Naive thymus-derived CD8-positive, alpha-beta T cell (primary cell): ENCODE measurements at places on chromosomes 7 and 10.

DNA sequence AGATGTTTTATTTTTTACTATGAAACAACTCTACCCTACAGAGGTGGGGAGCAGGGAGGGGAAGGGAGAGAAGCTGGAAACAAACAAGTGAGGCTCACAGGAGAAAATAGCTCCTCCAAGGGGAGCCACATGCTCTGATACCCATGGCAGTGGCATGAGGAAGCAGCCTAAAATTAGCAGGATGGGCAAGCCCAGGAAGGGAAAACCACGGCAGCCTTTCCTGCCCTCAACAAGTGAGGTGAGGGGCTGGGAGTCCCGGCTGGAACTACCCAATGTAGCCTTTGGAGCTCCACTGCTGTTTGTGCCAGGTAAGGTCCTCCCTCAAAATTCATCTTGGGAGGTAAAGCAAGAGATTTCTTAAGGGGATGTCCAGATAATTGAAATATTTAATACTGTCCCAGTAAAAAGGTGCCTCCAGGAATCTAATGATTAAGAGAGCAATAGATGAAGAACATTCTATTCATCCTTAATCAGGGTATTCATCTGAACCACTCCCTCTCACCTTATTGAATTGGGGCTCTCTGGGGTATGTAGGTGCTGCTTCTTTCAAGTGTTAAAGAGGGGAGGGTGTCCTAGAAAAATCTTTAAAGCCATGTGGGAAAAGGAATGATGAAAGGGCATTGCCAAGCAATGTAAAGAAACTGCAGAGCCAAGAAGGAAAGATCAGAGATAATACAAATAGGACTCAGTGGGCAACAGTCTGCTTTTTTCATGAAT is 12.8 kb upstream of the HERC4 start:
- H3K27ac ChIP-seq: no peak overlapping the region
- H3K4me3 ChIP-seq: no peak overlapping the region
- peaks cover 6% of the 10 kb centered on the region for H3K27me3 ChIP-seq

- no peaks in the 10 kb centered on the region for H3K4me1 ChIP-seq
- DNase-seq: no peak
- H3K27ac ChIP-seq: no peak overlapping the region
- no peaks in the 10 kb centered on the region for H3K36me3 ChIP-seq
- no peak overlapping the region for H3K4me3 ChIP-seq
These were observed 712.0 kb downstream of the INHBA start for GRCh38 chr7:40990841-40991240.

GRCh38 chr10:99708428-99709012 is 23.4 kb downstream of the COX15 start:
- no peak overlapping the region for H3K27ac ChIP-seq
- no peak for DNase-seq
- no peaks in the 10 kb centered on the region for H3K4me1 ChIP-seq
- no peaks in the 10 kb centered on the region for H3K27me3 ChIP-seq

DNA sequence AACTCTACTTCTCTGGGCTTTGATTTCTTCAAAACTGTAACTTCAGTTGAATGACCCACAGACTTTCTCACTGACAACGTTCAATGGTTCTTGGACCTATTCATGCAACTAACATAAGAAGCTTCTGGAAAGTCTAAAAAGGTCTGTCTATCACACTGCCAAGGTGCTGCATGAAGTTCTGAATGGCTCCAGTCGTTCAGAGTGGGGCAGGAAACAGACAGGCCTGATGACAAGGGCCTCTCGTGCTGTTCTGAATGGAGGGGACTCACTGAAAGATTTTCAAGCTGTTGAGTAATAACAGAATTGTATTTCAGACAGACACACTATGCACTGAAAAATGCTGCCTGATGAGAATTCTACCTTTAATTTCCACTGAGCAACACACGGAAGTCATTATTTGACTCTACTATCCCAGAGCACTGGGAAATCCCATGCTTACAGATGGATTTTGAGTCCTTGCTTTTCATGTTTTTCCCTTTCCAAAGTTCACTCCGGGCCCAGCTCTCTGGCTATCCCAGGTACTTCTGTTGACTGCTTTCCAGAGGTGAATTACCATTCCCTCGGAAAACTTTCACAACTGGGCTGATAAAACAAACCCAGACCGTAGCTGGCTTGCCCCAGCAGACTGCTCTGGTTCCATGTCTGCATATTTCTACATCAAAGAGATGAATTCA is 204.9 kb upstream of the FRMD4A start:
- no peaks in the 10 kb centered on the region for H3K27me3 ChIP-seq
- DNase-seq: no peak
- peak overlapping the region; percentile 85 for H3K27ac ChIP-seq
- no peak overlapping the region for H3K4me3 ChIP-seq
- H3K4me1 ChIP-seq: peaks cover 92% of the 10 kb centered on the region
- peaks cover 87% of the 10 kb centered on the region for H3K36me3 ChIP-seq

DNA sequence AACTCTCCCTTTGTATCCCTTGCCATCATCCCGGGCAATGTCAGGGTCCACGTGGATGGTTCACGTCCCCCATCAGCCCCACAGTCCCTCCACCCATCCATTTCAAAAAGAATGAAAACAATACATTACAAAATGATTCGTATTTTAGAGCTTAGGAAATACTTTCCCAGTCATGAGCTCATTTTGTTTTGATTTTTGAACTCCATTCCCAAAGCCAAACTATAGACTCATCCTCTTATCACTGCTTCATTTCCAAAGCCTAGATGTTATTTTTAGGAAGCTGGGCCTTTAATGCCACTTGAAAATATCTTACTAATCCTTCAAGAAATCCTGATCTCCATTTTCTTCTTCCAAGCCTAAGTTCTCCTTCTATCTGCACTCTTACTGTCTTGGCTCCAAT is 72.1 kb downstream of the WNT2 start:
- no peak overlapping the region for H3K27ac ChIP-seq
- no peak for DNase-seq
- peaks cover 3% of the 10 kb centered on the region for H3K4me1 ChIP-seq
- H3K4me3 ChIP-seq: no peak overlapping the region
- H3K27me3 ChIP-seq: peaks cover 26% of the 10 kb centered on the region
- H3K36me3 ChIP-seq: no peaks in the 10 kb centered on the region

- no peak overlapping the region for H3K27ac ChIP-seq
- no peaks in the 10 kb centered on the region for H3K36me3 ChIP-seq
- no peak for DNase-seq
- peaks cover 34% of the 10 kb centered on the region for H3K27me3 ChIP-seq
- H3K4me3 ChIP-seq: no peak overlapping the region
These were observed 2.3 kb upstream of the CHN2 start for GRCh38 chr7:29192323-29192722.

DNA sequence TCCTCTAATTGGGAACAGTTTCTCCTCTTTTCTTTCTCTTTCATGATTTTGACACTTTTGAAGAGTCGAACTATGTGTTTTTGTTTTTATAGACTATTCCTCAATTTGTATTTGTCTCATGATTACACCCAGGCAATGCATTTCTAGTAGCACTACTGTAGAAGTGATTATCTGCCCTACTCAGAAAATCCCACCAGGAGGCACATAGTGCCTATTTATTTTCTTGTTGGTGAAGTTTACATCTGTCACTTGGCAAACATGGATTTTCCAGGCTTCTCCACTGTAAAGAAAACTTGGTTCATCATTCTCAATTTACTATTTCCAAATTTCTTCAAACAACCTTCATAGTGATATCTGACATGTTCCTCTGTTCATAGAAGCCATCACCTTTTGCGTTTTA is 893.9 kb downstream of the CCSER2 start:
- DNase-seq: no peak
- no peak overlapping the region for H3K4me3 ChIP-seq
- peaks cover 10% of the 10 kb centered on the region for H3K27me3 ChIP-seq

- DNase-seq: no peak
- no peak overlapping the region for H3K27ac ChIP-seq
- H3K4me1 ChIP-seq: no peaks in the 10 kb centered on the region
- H3K36me3 ChIP-seq: no peaks in the 10 kb centered on the region
These were observed 500.9 kb downstream of the ARL4A start for GRCh38 chr7:13188236-13188805.

- H3K4me1 ChIP-seq: peaks cover 4% of the 10 kb centered on the region
- H3K36me3 ChIP-seq: no peaks in the 10 kb centered on the region
- DNase-seq: no peak
- peaks cover 20% of the 10 kb centered on the region for H3K27me3 ChIP-seq
These were observed 76.0 kb downstream of the DIP2C start for GRCh38 chr10:613271-614138.

DNA sequence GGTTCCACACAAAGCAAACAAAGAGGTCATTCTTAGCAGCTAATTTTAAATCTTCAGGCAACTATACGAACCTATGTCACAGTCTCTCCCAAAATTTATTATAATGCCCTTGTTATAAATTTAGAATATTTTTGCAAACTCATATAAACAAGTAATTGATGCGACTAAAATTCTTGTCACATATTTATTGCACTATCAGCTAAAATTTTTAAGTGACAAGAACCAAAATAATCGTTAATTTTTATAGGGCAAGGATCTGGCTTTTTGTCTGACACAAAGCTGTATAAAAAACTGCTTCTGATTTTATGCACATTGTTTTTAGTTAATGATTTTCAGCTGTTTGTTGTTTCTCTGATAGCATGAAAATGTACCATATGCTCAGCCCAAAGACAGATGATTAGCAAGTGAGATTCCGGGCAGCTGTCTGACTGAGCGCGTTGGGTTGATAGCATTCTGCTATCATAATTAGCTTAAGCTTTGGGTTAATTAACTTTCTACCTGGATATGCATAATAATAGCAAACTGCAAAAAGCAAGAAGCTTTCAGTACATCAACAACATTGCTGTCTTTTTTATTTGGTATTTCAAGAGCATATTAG is 136.0 kb downstream of the MGMT start:
- no peak overlapping the region for H3K27ac ChIP-seq
- no peaks in the 10 kb centered on the region for H3K27me3 ChIP-seq
- no peak overlapping the region for H3K4me3 ChIP-seq

GRCh38 chr10:101066146-101066895 is 4.5 kb downstream of the KAZALD1 start:
- no peak overlapping the region for H3K27ac ChIP-seq
- H3K27me3 ChIP-seq: peaks cover 15% of the 10 kb centered on the region
- H3K4me1 ChIP-seq: peaks cover 42% of the 10 kb centered on the region

GRCh38 chr7:47525066-47525623 is 56.8 kb downstream of the TNS3 start:
- no peaks in the 10 kb centered on the region for H3K27me3 ChIP-seq
- no peak for DNase-seq
- no peak overlapping the region for H3K27ac ChIP-seq
- no peak overlapping the region for H3K4me3 ChIP-seq

DNA sequence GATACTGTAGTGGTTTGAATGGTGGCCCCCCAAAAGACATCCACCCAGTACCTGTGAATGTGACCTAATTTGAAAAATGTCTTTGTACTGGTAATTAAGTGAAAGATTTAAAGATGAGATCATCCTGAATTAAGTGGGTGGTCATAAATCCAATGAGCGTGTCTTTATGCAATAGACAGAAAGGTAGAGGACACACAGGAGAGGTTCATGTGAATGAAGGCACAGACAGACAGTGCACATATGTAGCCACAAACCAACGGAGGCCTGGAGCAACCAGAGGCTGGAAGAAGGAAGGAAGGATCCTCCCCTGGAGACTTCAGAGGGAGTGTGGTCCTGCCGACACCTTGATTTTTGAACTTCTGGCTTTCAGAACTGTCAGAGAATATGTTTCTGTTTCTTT is 160.3 kb downstream of the CNTNAP2 start:
- H3K4me3 ChIP-seq: no peak overlapping the region
- no peak overlapping the region for H3K27ac ChIP-seq
- DNase-seq: no peak
- H3K4me1 ChIP-seq: no peaks in the 10 kb centered on the region

GRCh38 chr7:27940341-27940740 is 200.4 kb downstream of the TAX1BP1 start:
- peaks cover 2% of the 10 kb centered on the region for H3K27me3 ChIP-seq
- peaks cover 6% of the 10 kb centered on the region for H3K36me3 ChIP-seq
- no peak overlapping the region for H3K4me3 ChIP-seq
- H3K27ac ChIP-seq: no peak overlapping the region
- DNase-seq: no peak

DNA sequence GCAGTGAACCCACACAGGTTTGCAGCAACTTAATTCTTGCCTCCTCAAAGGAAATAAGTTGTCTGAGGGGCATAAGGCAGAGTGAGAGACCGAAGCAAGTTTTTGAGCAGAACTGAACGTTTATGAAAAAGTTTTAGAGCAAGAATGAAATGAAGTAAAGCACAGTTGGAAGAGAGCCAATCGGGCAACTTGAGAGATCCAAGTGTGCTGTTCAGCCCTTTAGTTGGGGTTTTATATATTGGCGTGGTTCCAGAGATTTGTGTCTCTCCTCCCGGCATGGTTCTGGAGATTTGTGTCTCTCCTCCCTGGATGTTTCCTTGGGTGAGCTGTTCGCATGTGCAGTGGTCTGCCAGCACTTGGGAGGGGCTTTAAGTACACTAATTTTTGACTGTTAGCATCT is 141.4 kb upstream of the DGKB start:
- DNase-seq: no peak
- H3K27ac ChIP-seq: no peak overlapping the region
- no peaks in the 10 kb centered on the region for H3K4me1 ChIP-seq
- no peaks in the 10 kb centered on the region for H3K27me3 ChIP-seq

DNA sequence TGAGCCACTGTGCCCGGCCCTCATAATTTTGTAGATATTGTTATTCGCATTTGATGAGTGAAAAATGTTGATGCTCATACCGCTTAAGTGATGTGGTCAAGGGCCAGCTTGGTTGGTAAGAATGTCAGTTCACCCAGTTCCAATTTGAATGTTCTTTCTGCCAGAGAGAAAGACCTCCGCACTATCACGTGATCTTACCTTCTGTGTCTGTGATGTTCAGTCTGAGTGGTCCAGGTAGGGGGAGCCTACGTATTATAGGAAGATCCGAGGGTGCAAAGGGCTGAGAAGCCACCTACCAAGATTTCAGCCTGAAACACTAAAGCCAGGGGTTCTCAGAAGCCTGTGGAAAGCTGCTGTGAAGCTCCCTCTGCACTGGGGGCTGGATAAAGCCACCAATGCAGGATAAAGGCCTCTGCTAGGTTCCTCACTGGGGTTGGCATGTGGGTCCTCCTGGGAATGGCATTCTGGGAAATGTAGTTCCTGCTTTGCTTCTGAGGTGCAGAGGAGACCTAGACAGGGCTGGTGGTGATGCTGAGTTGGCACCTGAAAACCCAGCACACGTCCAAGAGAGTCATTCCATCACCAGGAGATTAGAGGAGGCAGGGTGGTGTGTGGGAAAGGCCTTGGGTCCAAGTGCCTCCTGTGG is 64.7 kb upstream of the AOAH start:
- H3K27ac ChIP-seq: peak overlapping the region; percentile 94
- peak overlapping the region; percentile 53 for H3K4me3 ChIP-seq
- H3K27me3 ChIP-seq: no peaks in the 10 kb centered on the region
- peaks cover 47% of the 10 kb centered on the region for H3K4me1 ChIP-seq
- no peak for DNase-seq

- no peaks in the 10 kb centered on the region for H3K4me1 ChIP-seq
- no peaks in the 10 kb centered on the region for H3K36me3 ChIP-seq
- H3K27ac ChIP-seq: no peak overlapping the region
- no peak overlapping the region for H3K4me3 ChIP-seq
- H3K27me3 ChIP-seq: no peaks in the 10 kb centered on the region
These were observed 290 bp downstream of the MALRD1 start for GRCh38 chr10:19048891-19049290.
